Activated naive CD4-positive, alpha-beta T cell treated with Interleukin-2 at 50 U/mL for 16 hours (primary cell): ENCODE measurements at places on chromosomes 2 and 18.

GRCh38 chr2:44934038-44934982 is 7.2 kb upstream of the SIX3 start:
- DNase-seq = no peak

DNA sequence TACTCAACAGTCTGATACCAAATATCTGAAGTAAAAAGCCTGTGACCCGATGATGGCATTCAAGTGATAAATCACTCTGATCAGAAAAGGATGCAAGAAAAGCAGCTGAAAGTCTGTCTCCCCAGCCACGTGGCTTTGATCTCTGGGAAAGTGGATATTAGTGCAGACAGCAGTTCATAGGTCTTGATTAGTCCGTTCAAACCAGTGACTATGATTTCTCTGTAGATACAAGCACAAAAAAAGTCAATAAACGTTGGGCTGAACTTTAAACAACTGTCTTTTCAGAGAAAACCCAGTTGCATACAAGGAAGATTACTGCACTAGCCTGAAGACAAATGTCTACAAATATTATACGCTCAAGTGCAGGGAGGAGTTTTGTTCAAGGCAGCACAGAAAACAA is 107.7 kb upstream of the CDC42EP3 start:
- DNase-seq = no peak

DNA sequence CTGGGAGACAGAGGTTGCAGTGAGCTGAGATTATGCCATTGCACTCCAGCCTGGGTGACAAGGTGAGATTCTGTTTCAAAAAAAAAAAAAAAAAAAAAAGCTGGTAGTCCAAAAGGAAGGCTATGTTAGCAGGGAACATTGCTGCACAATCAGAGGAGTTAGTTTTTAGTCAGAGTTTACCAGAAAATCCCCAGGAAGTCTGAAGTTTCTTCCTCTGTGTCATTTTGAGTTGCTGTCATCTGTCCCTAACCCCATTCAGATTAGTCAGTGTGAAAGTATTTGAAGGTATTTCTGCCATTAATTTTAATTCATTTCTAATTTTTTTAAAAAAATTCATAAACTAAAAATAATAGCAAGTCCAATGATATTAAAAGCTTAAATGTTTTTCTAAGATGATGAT is 33.5 kb upstream of the CERS6 start:
- DNase-seq = no peak

- DNase-seq = no peak
Measured at GRCh38 chr18:61596296-61596695, 263.1 kb downstream of the CDH20 start.

DNA sequence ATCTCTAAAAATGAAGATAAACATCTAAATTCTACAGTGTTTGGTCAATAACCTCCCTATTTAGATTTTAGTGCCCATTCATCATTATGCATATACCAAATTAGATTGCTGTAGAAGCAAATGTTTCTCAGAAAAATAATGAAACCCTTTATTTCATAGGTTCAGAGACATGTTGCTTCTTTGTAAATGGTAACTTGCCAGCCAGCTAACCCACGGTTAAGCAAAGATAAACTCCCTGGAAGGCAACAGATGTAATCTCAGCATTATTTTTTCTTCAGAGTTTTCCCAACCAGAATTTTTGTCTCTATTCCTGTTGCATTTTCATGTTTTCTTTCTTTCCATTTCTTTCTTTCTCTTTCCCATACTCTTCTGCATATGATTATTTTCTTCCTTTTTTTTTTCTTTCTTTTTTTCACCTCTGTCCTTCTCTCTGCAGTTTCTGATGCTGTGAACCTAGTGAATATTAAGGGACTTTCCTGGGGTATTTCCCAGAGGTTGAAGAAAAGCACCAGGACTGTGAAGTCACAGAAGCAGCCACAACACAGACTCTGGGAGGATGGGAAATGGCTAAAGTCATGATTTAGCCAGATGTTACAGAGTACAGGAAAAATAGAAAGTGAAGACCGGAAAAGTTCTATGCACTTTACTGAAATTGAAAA is 50.0 kb upstream of the DSG1 start:
- DNase-seq = no peak

DNA sequence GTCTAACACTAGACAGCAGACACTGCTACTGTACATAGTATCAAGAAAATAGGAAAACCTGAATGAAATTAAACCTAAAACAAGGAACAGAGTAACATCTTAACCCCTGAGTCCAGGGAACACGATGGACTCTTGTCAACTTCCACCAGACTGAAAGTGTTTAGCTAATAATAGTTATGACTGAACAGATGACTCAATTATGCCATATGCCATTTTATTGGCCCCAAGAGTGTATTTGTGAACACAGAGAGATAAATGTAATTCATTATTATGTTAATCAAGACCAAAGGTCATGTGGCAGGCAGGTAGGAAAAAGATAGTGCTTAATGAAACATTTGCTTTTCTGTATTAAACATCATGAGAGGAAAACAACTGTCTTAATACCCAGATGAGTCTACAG is 58.0 kb downstream of the NYAP2 start:
- no peak for DNase-seq

DNA sequence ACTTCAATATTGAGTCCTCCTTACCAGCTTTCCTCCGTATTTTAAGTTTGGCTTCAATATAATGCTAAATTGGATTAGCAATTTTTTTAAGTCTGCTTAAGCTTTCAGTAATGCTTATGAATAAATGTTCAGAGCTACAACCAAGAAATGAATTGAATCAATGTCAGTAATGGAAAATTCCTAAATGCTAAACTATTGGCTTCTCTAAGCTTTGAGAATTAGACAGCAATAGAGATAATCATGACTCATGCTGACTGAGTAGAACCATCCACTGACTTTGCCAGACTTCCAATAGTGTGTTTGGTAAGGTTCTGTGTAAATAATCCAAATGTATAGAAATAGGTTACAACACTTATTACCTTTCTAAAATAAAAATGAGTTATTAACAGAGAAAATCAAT is 8.9 kb upstream of the PDE1A start:
- no peak for DNase-seq

- DNase-seq = no peak
Measured at GRCh38 chr18:41579185-41579584, 375.8 kb upstream of the PIK3C3 start.

- DNase-seq = no peak
Measured at GRCh38 chr2:236909802-236910201, 175.9 kb upstream of the COPS8 start.

DNA sequence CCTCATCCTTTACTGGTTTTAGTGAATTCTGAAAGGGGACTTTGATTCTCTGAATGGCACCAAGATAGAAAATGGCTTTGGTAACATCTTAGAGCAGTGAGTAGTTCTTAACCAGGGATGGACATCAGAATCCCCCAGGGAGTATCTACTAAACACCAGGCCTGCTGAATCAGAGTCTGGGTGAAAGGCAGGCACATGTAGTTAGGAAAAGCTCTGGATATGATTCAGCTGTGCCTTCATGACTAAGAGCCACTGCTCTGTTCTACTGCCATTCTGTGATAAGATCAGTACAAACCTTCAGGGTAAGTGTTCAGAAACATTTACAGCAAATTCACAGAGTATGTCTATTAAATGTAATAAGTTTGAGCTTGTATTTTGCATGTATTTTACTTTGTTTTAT is 46.2 kb upstream of the B3GNT2 start:
- no peak for DNase-seq

- no peak for DNase-seq
Measured at GRCh38 chr2:159788253-159788652, 9.8 kb downstream of the CD302 start.

- DNase-seq = no peak
Measured at GRCh38 chr2:167750675-167751074, 496.7 kb downstream of the STK39 start.

DNA sequence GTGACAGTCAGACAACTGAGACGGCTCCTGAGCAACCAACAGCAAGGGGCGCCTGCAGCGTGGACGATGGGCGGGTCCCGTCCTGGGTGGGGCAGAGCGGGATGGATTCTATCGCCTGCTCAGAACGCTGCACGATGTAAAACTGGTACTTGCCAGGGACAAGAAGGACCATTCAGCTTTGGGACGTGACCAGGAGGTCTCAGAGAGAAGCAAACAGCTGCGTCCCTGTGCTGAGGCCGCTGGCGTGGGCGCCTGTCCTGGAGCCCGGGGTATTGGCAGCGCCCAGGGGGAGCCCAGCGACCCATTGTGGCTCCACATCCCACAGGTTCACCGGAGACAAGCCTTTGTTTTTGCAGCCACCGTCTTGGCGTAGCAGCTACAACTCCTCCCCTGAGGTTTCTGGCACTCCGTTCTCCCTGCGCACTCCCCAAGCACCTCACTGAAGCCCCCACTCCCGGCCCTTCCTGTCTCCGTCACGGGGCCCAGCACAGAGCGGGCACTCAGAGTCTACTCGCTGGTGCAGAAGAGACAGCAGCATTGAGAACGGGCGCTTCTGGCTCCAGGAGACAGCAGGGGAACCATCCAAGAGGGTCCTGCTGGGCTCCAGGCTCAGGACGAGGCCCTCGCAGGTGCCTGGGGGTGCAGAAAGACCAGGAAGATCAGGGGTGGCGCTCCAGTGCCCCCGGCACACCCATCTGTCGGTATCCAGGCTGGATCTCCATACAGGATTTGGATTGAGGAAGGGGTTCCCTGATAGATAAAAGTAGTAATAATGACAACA is 22.1 kb upstream of the KCNG2 start:
- DNase-seq = no peak

- DNase-seq = peak; percentile 24
Measured at GRCh38 chr18:23864624-23865023, 149.9 kb upstream of the TTC39C start.

DNA sequence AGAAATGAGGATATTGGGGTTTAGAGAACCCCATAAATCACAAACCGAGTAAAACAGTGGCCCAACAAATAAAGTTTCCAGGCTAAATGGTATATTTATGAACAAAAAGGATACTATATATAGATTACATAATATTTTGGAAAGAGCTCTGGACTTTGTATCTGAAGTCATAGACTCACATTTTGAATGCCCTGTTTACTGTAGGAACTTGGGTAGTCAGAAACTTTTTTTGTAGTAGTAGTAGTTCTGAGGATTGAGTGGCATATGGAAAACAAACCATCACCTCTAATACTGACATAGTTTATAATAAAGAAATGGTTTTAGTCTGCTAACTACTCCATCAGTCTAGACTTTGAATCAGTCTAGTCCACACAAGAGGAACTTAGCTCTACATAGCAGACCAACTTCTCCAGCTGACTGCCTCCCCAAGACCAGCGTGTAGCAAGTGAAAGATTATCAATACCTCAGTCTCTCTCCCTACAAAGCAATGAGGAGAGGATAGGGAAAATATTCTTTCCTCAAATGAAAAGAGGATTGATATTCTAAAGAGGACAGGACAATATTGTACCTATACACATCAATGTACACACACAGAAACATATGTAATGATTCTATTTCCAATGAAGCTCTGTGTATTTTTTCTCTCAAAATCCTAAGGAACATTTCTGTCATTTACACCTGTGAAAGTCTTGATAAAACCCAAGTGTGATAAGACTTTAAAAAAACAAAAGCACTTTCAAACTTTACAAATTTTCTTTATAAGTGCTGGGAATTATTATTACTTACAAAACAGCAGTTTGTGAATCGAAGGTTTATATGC is 184.9 kb upstream of the MAP2 start:
- no peak for DNase-seq

DNA sequence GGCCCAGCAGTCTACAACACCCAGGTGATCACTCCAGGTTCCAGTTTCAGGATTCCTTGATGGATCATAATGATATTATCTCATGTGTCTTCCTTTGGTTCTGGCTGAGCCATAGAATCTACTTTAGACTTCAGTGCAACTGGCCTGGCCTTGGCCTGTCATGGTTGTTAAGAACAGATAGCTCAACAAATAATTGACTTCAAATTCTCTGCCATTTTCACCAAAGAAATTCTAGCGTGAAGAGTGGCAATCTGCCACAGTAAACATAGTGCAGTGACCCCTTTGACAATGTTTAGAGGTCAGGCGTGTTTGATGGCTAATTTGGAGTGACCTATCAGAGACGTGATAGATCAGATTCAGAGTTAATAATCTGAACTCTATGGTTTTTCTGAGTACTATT is 50.2 kb upstream of the ZNF385B start:
- no peak for DNase-seq

- no peak for DNase-seq
Measured at GRCh38 chr18:58432050-58432727, 196.7 kb downstream of the ALPK2 start.

DNA sequence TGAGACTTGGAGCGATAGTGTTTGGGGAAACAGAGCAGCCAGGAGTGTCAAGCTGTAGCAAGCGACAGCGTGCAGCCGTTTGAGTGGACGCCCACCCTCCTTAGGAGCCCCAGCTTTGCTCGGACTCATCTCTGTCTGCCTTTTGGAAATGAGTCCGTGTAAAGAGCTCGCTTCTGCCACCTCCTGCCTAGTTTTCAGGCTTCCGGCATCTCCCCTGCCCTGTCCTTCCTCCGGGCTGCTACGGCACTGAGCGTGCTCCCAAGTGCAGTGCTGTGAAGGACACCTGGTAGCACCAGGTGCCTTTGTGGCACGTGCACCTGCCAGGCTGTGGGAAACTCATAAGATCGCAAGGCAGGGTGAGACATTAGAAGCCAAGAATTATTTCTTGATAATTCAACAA is 117.1 kb downstream of the RNF144A start:
- no peak for DNase-seq
